Neural crest cell (in vitro differentiated cells): ENCODE measurements at places on chromosomes 13 and 19. TPM values are rescaled to one million over a fixed set of nuclear protein-coding genes. Genes with fewer than 3 reads are reported as not detected.

GRCh38 chr13:68190818-68191217 lies 960.7 kb upstream of the PCDH9 start:
- no peaks in the 10 kb centered on the region for H3K36me3 ChIP-seq
- no peaks in the 10 kb centered on the region for H3K27me3 ChIP-seq
- no peak for DNase-seq
- no peaks in the 10 kb centered on the region for H3K4me1 ChIP-seq
- no peak overlapping the region for H3K4me3 ChIP-seq
- no peak overlapping the region for H3K27ac ChIP-seq

DNA sequence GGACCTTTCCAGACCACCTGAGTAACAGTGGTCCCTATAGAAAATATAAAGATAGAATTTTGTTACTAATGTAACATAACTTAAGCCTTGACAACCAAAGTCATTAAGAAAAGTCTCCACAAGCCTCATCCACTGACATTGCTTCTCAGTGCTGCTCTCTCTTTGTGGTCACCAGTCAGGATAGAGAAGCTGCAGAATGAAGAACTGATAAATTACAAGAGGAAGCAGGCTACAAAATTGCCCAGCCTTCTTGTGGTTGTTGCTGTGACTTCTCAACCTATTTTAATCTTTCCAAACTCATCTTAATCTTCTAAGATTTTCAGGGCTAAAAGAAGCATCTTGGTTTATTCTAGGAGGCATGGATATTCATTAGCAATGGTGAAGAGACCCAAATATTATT lies 343.8 kb downstream of the MZT1 start:
- no peak overlapping the region for H3K27ac ChIP-seq
- H3K4me3 ChIP-seq = no peak overlapping the region
- no peak for DNase-seq
- no peaks in the 10 kb centered on the region for H3K36me3 ChIP-seq
- H3K27me3 ChIP-seq = no peaks in the 10 kb centered on the region

- no peak overlapping the region for H3K27ac ChIP-seq
- H3K36me3 ChIP-seq = peaks cover 34% of the 10 kb centered on the region
- peaks cover 13% of the 10 kb centered on the region for H3K4me1 ChIP-seq
Observed at GRCh38 chr13:113620036-113620796, 35.7 kb downstream of the TFDP1 start.

GRCh38 chr13:99863789-99864626 lies 107.6 kb downstream of the ZIC5 start:
- peaks cover 2% of the 10 kb centered on the region for H3K36me3 ChIP-seq
- no peak overlapping the region for H3K27ac ChIP-seq
- no peak overlapping the region for H3K4me3 ChIP-seq
- H3K27me3 ChIP-seq = peaks cover 84% of the 10 kb centered on the region

DNA sequence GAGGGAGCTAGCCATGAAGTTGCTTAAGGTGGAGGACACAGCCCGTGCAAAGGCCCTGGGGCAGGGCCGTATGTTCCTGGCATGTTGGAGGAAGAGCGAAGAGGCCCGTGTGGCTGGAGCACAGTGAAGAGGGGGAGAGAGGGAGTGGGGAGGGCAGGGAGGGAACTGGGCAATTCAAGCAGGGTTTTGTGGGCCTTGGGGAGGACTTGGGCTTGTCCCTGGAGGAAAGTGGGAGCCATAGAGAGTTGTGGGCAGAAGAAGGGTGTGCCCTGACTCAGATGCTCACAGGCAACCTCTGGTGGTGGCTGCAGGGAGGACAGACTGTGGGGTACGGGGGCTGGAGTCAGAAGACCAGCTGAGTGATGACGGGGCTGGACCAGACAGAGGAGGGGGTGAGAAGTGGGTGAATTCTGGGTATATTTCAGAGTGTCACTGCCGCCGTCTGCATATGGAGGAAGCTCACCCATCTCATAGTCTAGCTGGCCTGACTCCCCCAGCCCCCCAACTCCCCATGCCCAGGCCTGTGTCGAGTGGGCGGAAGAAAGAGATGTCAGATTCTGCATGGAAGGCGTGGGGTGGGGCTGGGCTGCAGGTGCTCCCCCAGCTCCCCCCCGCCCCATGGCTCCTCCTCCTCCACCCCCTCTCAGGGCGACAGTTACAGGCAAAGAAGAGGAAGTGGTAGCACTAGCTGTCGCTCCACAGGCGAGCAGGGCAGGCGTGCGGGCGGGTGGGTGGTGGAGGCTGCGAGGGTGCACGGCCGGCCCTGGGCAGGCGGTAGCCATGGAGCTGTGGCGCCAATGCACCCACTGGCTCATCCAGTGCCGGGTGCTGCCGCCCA lies at the start of gene VAV1:
Gene VAV1 (plus strand): TSS at position 681 of the 838 bp plus-strand sequence. CDS start 100 bp downstream, at position 781.
- peaks cover 4% of the 10 kb centered on the region for H3K4me1 ChIP-seq
- H3K27me3 ChIP-seq = peaks cover 34% of the 10 kb centered on the region
- no peak within 1 kb of the TSS for H3K4me3 ChIP-seq
- H3K36me3 ChIP-seq = no peaks in the 10 kb centered on the region
- no peak for DNase-seq

DNA sequence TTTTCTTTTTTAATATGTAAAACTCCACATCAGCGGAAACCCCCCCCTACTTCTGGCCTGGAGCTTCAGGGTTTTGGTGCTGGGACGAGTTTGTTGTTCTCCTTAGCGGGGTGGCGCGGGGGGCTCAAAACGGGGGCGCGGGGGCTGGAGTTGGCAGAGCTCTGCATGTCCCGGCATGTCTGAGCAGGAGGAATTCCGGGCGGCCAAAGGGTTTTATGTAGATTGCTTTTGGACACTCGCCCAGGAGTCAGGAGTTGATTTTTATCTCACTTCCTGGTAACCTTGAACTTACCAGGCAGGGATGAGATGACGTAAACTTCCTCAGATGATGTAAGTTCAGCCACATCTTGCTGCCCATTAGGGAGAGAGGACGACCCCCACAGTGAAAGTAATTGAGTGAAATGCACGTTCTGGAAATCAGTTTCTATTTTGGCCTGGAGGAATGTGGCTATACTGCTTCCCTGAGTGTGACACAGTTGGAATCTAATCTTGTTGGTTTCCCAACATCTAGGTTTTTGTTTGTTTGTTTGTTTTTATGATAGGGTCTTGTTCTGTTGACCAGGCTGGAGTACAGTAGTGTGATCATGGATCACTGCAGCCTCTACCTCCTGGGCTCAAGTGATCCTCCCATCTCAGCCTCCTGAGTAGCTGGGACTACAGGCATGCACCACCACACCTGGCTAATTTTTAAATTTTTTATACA lies 21.0 kb upstream of the GDF15 start:
- H3K36me3 ChIP-seq = no peaks in the 10 kb centered on the region
- peak overlapping the region; percentile 52 for H3K27ac ChIP-seq
- peaks cover 25% of the 10 kb centered on the region for H3K4me1 ChIP-seq
- no peak for DNase-seq
- peak overlapping the region; percentile 31 for H3K4me3 ChIP-seq

DNA sequence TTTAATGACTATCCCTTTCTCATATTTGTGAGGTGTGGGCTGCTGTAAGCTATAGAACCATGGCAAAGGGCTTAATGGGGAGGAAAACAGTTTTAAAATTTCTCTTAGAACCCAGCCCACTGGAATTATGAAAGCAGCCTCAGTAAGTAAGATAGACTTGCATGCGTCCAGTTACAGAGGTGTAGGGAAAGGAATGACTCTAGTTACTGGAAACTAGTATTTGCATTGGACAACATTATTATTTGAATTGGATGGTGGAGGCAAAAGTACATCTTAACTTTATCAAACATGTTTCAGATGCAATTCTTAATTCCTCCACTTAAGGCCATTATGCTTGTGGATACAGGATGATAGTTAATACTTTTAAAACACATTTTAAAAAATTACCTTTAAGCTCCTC lies 292.9 kb downstream of the SPRY2 start:
- no peak overlapping the region for H3K4me3 ChIP-seq
- H3K27me3 ChIP-seq = no peaks in the 10 kb centered on the region
- H3K36me3 ChIP-seq = no peaks in the 10 kb centered on the region
- no peak overlapping the region for H3K27ac ChIP-seq
- H3K4me1 ChIP-seq = peaks cover 35% of the 10 kb centered on the region

The TSHZ3 gene
- total RNA-seq = 2.4 and 3.0 TPM in 2 replicates

- DNase-seq = no peak
- no peak overlapping the region for H3K27ac ChIP-seq
- no peaks in the 10 kb centered on the region for H3K4me1 ChIP-seq
- H3K4me3 ChIP-seq = peak overlapping the region; percentile 61
- peaks cover 22% of the 10 kb centered on the region for H3K27me3 ChIP-seq
- no peaks in the 10 kb centered on the region for H3K36me3 ChIP-seq
Observed at GRCh38 chr19:21587117-21587461, 81.7 kb downstream of the ZNF429 start.

- no peak for DNase-seq
- H3K4me1 ChIP-seq = peaks cover 2% of the 10 kb centered on the region
- H3K4me3 ChIP-seq = no peak overlapping the region
- no peak overlapping the region for H3K27ac ChIP-seq
- H3K27me3 ChIP-seq = peaks cover 10% of the 10 kb centered on the region
Observed at GRCh38 chr19:33134571-33135041, 2.7 kb downstream of the WDR88 start.

- no peak overlapping the region for H3K27ac ChIP-seq
- H3K4me3 ChIP-seq = no peak overlapping the region
- DNase-seq = no peak
- no peaks in the 10 kb centered on the region for H3K4me1 ChIP-seq
- H3K36me3 ChIP-seq = no peaks in the 10 kb centered on the region
Observed at GRCh38 chr13:111468037-111468959, 147.9 kb downstream of the TEX29 start.

- no peak for DNase-seq
- H3K27ac ChIP-seq = no peak overlapping the region
- H3K36me3 ChIP-seq = peaks cover 17% of the 10 kb centered on the region
- H3K4me3 ChIP-seq = peak overlapping the region; percentile 71
- peaks cover 23% of the 10 kb centered on the region for H3K27me3 ChIP-seq
- H3K4me1 ChIP-seq = peaks cover 15% of the 10 kb centered on the region
Observed at GRCh38 chr19:58394821-58395219, 636 bp upstream of the RNF225 start.

The ZNF763 gene
- total RNA-seq = 2.9 and 4.5 TPM in 2 replicates

DNA sequence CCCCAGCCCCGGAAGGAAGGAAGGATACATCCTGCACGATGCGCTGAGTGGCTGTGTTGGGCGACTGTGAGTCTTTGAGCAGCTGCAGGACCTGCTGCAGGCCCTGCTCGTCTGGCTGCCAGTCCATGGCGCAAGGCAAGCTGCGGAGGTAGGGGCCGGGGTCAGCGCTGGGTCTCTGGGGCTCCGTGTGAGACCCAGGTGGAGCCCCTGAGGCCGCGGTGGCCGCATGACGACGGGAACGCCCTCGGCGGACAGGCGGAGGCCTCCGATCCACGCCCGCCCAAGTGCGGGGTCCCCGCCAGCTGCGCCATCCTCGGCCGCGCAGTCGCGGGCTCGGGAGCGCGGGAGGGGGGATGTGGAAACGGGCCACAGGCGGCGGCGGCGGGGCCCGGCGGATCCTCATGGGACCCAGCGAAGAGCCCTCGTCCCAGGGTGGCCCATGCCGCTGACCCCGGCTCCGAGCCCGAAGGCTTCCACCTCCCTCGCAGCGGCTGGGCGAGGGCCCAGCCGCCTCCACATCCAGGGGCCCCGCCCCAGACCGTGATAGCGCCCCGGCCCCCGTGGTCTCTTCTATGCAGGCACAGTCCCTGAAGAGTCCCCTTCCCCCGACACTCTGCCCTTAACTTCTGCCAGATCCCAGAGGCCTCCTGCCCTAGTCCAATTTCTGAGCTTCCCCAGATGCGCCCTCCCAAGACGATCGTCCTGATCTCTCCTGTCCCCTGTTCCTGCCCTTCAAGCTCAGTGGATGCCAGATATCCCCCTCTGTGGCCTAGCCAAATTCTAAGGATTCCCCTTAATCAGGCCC lies 2.7 kb downstream of the TNPO2 start:
- peak overlapping the region; percentile 100 for H3K4me3 ChIP-seq
- H3K4me1 ChIP-seq = peaks cover 35% of the 10 kb centered on the region
- DNase-seq = no peak

- H3K27me3 ChIP-seq = no peaks in the 10 kb centered on the region
- H3K27ac ChIP-seq = no peak overlapping the region
- H3K4me3 ChIP-seq = no peak overlapping the region
- H3K4me1 ChIP-seq = no peaks in the 10 kb centered on the region
- peaks cover 4% of the 10 kb centered on the region for H3K36me3 ChIP-seq
Observed at GRCh38 chr13:26370553-26370952, 116.6 kb downstream of the CDK8 start.
